ENCODE measurements at places on chromosomes 3 and 15.

GRCh38 chr3:98744283-98744682, 18.9 kb upstream of the ST3GAL6 start:
- DNase-seq, result no peak

DNA sequence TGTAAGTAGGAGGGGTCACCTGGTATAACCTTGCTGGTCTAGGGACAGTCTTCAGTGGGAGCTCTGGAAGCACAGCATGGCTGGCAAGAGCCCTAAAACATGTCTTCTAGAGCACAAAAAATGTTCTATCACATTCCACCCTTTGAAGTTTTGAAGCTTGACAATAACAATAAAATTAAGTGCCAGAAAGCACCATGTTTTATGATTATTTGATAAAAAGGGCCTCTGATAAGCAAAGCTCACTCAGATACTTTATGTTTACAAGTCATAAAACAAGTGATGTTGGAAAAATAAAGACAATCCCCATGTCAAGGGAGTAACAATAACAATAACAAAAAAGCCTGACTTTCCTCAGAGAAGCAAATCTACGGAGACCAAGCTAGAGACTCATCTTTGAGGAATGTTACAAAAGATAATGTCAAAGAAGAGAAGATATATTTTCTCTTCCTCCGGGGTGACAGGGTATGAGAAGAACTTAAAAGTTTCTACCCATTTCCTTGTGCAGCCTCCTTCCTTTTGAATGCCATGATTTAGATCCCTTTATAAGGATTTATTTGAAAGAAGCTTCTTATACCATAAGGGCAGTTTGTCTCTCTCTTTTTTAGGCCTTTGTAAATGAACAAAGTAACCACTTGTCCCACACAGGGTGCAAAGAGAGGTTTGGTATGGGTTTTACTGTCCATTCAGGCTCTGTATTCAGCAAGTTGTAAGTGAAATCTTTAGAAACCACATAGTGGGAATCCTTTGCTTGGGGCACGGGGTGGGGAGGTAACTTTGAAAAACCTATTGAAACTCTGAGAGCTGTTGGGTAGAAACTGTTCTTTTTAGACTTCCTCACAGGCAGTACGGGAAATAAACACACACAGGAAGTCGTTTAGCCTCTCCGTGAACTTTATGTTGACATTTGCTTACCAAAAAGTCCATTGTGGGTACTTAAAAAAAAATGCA, 109.6 kb upstream of the RBMS3 start:
- DNase-seq, result no peak

DNA sequence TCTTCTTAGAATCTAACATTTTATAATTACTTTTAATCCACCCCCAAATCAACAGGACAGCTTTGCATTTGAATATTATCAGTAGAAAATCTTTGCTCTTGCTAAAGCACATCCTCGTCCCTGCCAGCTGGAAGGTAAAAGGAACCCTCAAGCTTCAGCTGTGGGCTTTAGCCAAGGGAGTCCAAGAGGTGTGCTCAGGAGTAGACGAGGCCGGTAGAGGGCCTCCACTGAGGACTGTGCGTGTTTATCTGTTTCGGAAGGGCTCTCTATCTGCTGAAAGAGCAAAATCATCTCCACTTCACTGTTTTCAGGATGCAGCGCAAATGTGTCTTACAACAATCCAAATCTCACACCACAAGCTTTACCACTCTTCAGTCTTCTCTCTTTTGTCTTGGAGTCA, 257.4 kb upstream of the IL12A start:
- no peak for DNase-seq

DNA sequence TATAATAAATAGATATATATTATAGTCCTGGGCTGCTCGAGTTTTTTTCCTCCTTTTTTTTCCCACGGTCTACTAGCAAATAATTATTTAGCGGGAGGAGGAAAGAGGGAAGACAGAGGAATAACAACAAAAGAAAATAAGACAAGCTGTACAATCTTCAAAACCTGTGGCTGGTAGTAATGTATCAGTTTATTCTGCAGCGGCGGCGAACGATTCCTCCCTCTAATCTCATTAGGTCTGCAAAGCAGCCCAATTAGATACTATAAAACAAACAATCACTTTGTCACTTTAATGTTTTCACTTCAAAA, 390 bp upstream of the TLE3 start:
- no peak for DNase-seq

- peak; percentile 99 for DNase-seq
Observed at GRCh38 chr15:74545776-74546656, 5.0 kb downstream of the ARID3B start.

GRCh38 chr3:169026543-169027182, 636.8 kb downstream of the MECOM start:
- DNase-seq, result peak; percentile 89

DNA sequence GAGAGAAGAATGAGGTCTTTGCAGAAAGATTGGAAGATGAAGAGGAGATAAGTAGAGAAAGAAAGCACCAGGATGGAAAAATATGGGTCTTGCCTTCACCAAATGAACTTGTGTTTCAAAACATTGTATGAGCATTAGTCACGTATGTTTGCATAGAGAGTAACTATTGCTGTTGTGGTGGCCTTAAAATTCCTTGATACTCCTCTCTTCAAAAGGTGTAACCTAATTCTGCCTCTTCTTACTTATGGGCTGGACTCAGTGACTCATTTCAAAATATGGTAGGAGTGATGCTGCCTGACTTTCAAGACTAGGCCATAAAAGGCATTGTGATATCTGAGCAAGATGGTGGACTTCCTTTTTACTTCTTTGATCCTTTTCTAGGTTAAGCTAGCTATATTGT, 228.7 kb upstream of the ZNF385D start:
- DNase-seq, result no peak

- DNase-seq, result no peak
Observed at GRCh38 chr3:49313896-49314688, 25.8 kb downstream of the USP4 start.

GRCh38 chr15:101018450-101018849, 99.3 kb downstream of the LRRK1 start:
- no peak for DNase-seq

DNA sequence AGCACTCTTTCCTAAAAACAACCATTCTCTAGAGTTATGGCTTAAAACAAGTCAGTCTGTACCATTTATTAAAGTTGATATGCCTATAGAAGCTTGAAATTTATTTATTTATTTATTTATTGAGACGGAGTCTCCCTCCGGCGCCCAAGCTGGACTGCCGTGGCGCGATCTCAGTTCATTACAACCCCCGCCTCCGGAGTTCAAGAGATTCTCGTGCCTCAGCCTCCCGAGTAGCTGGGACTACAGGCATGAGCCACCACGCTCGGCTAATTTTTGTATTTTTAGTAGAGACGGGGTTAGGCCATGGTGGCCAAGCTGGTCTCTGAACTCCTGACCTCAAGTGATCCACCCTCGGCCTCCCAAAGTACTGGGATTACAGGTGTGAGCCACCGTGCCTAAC, 1.5 kb upstream of the TTC14 start:
- no peak for DNase-seq

GRCh38 chr3:178353006-178353694, 183.1 kb upstream of the KCNMB2 start:
- DNase-seq, result peak; percentile 30

All from AG09319 (cell line).